ENCODE measurements at places on chromosomes 2 and 18.

- DNase-seq: no peak
Observed at GRCh38 chr2:234958311-234958710, 6.5 kb downstream of the SH3BP4 start.

- DNase-seq: no peak
Observed at GRCh38 chr18:8046441-8046840, 479.3 kb downstream of the PTPRM start.

GRCh38 chr2:72955228-72956049, 38.1 kb downstream of the EMX1 start:
- no peak for DNase-seq

GRCh38 chr2:48651158-48651790, 33.6 kb downstream of the GTF2A1L start:
- DNase-seq: no peak

DNA sequence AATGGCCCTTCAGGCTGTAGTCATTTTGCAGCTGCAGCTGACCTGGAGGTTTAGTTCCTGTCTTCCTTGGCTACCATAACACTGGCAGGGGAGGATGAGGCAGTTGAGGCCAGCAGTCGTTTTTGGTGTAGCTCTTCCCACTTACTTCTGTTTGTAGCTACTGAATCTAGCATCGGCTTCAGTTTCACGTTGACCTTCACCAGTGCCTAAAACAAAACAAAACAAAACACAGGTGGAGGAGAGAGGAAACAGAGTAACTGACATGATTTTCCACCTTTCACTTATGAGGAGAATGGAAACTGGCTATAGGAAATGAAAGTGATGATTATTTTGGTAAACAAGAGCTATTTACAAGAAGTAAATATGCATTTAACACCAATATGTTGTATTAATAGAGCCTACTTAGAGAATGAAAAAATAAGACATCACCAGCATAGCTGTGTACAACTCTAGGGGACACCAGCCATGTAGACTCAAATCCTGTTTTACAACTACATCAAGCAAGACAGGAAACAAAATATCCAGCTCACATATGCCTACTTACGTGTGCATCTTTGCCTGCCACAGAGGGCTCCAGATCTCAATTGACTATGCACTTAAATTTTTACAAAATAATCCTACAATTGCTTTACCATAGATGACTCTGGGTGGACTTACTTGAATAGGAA, 236.9 kb downstream of the AGPS start:
- no peak for DNase-seq

DNA sequence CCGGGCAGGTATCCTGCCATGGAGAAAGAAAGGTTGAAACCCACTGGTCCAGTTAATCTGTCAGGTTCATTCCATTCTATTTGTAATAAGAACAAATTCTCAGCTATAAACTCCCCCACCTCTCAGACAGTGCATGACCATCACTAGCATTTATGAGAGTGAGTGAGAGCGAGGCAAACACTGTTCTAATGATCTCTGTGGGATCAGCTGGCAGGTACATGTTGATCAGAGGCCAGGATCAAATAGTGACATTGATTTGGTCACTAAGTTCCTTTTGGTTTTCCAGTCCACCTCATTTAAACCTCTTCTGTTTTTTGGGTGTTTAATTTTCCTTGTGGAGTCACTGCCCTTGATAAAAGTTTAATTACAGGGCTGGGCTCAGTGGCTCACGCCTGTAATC, 423.1 kb upstream of the CHST9 start:
- DNase-seq: no peak

DNA sequence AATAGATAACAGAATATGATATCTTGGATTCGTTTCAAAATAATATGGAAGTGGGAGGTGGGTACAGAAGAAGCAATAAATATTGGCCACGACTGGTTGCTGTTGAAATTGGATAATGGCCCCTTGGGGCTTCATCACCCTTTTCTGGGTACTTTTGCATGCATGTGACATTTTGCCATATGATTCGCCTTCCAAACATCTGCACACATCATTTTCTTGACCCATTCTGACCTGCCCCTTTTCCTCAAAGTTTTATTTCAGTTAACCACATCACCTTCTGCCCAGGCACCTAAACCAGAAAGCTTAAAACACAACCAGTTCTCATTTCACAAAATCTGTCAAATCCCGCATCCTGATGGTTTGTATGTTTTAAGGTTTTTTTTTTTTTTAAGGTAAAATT, 116.7 kb upstream of the AGAP1 start:
- no peak for DNase-seq

DNA sequence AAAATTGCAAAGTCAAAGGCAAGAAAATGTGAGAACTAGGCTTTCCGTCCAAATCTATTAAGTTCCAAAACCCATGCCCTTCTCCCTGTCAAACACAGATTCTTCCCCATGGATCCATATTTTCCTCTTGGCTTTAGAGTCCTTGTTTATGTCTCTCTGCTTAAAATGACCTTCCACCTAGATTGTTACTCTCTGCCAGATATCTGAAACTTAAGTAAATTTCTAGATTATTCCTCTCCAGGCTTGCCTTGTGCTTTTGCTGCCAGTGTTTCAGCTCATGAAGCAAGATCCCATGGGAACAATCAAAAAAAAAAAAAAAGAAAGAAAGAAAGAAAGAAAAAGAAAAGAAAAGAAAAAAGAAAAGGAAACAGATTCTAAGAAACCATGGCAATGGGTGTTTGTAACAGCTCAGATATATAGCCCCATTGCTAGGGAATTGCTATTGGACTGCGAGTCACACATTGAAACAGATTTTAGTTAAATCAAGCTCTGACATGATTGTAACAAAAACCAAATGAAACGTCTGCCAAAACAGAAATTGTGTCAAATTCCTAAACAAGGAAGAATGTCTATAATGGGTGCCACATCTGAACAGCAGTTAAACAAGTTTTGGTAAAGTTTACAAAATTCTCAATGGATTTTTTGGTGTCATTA, 660.7 kb upstream of the CNTNAP5 start:
- DNase-seq: no peak

GRCh38 chr2:4533806-4534205, 830.4 kb downstream of the DCDC2C start:
- no peak for DNase-seq

DNA sequence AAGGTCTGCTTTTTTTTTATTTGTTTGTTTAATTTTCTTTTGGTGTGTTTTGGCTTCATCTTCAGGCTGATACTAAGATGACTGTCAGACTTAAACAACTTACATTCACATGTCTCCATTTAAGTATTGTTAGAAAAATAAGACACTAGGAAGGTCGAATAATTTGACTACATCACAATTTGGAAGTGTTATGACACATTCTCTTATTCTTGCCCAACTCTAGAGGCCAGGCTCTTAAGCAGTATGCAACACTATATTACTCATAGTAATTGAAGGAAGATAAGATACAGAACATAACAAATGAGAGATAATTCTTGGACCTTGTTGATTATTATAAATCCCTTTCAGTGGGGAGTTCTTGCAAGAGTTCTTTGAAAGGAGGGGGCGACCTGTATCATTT, 295.3 kb upstream of the COL3A1 start:
- DNase-seq: no peak

DNA sequence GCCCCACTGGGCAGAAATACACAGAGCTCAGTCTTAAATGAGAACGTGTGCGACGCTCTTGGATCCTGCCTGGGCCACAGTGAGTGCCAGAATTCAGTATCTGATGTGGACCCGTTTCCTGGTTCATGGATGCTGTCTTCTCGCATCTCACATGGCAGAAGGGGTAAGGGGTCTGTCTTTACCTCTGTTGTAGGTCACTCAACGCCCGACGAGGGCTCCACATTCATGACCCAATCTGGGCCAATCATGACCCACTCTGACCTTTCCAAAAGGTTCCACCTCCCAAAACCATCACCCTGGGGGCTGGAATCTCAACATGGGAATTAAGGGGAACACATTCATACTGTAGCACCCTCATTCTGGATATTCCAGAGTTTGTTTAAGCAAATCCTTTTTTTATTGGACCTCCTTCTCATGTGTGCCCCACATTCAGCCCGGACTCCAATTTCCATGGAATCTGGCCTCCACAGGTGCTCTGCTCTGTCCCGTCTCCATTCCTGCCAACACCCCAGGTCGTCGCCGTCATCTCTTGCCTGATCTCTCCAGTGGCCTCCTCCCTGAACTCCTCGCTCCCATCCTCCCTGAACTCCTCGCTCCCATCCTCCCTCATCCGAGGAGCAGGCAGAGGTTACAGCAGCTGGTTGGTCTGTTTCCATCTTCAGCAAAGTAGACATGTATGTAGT, 78.9 kb upstream of the OTOS start:
- DNase-seq: no peak

DNA sequence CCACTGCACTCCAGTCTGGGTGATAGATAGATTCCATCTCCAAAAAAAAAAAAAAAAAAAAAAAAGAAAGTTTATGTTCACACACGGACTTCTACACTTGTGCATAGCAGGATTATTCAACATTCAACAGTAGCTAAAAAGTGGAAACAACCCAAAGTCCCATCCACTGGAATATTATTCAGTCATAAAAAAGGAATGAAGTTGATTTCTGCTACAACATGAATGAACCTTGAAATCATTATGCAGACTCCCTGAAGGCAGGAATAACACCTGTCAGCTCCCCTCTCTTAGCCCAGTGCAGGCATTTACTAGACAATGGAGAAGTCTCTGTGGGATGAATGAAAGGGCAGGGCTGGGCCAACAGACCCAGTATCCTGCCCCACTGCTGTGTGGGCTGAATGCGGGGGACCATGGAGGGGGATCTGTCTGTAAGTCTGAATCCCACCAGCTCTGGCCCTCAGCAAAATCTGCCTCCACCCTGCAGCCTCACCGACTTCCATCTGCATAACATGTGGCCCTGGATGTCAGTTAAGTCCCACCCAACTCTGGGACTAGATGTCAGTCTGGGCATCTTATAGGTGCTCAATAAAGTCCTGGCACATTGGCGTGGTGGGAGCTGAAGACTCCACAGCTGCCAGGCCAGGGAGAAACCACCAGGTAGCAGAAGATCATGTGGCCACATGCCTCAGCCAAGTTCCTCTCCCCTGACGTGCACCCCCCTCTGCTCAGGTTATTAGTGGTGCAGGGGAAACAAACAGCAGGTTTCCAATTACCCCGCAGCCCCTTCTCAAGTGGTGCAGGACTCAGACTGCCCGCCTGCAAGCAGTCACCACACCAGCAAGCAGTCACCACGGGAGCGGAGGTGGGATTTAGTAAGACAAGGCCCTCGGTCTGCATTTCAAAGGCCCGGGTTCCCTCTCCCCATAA, 8.9 kb downstream of the ZFP36L2 start:
- DNase-seq: no peak

GRCh38 chr2:164739966-164740365, 101.7 kb downstream of the COBLL1 start:
- no peak for DNase-seq

DNA sequence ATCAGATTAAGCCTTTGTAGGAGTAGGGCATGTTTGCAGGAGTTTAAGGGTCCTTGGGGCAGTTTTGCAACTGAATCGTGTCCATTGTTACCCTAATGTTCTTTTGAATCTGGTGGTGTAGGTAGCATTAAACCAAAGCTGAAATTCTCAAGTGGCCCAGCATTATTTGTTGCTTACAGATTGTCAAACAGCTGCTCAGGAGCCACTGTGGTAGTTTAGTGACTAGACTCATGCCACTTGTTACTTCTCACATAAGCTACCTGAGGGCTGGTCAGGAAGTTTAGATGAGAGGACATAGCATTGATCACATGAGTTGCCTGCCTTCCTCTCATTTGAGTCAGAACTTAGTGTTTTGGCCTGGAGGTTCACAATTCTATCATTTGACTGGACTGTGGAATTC, 157.6 kb downstream of the HAUS1 start:
- DNase-seq: no peak

Measured in stimulated activated CD4-positive, alpha-beta T cell treated with anti-CD3 and anti-CD28 coated beads, Interleukin-12 subunit alpha, Interleukin-12 subunit beta, amount 100 ng/mL, for 24 hours (primary cell).